Germinal center (tissue), 1 donor: ENCODE measurements at places on chromosomes 11 and 22.

DNA sequence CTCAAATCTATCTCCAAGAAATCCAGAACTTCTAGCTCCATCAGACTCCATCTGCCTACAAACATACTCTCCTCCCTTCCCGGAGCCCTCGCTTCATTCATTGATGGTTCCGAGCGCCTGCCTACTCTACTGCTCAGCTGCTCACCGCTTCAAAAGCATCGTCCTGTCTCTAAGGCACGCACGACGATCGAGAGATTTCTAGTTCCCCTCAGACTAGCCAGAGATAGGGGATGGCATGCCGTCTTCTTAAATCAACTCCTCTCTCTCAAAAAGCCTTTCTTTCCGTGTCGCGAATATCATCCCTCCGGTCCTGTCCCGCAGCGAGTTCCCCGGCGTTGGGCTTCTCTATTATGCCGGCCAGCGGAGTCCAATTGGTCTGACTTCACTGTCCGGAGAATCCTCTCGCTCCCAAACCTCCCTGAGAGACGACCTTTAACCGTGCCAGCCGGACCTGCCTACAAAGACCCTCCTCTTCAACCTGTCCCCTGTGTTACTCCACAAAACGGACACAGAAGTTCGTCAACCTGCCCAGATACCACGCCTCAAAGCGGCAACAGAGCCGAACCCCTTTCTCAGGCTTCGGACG, 592 bp downstream of the EEF1G start:
- no peak for DNase-seq

GRCh38 chr11:73530109-73530508, 67.8 kb downstream of the FAM168A start:
- no peak for DNase-seq

DNA sequence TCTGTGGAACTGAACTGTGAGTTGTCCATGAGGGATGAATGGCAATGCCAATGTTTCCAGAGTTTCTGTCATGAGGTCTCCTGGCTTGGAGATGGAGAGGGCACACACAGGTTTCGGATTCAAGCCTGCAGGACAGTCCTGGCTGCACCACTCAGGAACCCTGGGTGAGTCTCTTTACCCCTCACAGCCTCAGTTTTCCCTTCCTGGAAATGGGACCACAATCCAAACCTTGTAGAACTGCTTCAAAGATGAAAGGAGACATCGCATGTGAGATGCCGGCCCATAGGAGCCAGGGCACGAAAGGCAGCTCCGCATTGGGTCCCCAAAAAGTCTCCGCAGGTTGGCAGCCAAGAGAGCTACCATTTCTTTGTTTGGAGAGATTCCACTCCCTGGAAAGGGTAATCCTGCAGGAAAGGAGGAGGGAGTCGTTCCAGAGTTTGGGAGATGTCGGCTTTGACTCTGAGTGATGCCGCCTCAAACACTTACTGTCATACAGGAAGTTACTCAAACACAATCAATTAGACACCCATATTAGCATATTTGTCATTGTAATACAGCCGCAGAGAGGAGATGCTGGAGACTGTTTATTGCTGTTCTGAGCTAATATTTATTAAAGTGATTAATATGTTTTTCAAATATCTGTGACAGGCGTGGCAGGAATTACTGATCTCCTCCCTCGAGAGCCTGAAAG, 318.3 kb downstream of the MN1 start:
- no peak for DNase-seq

- no peak for DNase-seq
Observed at GRCh38 chr22:37999640-38000272, 15.4 kb upstream of the SOX10 start.

DNA sequence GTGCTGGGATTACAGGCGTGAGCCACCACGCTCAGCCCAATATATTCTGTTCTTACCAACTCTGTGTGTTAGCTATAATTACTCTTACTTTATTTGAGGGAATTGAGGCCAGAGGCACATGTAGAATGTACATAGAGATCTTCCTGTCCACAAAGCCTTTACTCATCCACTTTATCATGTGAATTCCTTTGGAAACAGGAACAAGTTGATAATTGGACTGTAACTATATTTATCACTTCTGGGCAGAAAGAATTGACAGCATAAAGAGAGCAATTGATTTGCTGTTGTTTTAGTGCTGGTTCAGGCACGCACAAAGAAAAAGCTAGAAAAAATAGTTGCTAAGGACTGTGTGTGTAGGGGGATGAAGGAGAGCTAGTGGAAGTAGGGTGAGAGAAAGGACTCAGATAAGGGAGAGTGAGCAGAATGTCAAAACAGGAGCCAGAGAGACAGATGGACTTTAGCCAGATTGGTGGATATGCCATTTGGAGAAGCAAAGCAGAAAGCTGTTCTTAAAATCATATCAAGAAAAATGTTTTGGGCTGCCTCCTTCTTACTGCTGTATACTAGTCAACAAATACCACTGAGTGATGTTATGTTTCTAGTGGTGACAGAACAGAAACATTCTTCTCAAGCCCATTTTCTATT, 929.8 kb upstream of the CNTN5 start:
- DNase-seq: no peak

DNA sequence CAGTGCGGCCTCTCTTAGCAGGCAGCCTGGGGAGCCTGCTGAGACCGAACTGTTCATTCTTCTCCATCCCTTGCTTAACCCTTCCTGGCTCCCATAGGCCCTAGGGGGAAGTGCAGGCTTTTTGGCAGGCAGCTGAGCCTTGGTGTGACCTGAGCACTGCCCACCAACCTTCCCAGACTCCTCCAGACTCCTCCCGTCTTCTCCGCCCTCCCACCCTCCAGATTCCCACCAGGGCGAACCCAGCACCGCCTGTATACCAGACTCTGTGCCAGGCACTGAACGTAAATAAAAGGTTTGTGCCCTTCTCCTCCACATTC, 7.9 kb downstream of the RELT start:
- DNase-seq: no peak

DNA sequence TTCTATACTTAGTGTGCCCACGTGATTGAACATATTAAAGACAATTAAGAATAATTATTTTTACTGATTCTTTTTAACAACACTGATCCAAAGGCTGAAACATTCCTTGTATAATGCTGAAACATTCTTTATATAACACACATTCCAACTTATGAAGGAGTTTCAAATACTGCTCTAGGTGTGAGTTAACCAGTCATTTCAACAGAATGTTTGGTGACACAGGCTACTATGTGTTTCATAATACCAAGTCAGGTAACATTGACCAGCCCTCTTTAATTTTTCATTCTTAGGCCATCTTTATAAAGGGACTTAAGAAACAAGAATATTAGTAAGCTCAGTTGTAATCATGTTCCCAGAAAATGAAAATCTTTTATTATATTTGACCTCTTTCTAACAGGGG, 136.6 kb downstream of the ELP4 start:
- DNase-seq: no peak

GRCh38 chr11:116053548-116053919, 549.3 kb upstream of the CADM1 start:
- no peak for DNase-seq
